ENCODE measurements at places on chromosomes 2 and 18.

GRCh38 chr18:55779691-55780585 lies 191.9 kb upstream of the TCF4 start:
- no peak for DNase-seq

GRCh38 chr2:174693344-174693743 lies 70.9 kb downstream of the CHRNA1 start:
- no peak for DNase-seq

GRCh38 chr2:241976296-241976695 lies 106.8 kb downstream of the RTP5 start:
- DNase-seq: no peak

- DNase-seq: no peak
Measured at GRCh38 chr2:48174503-48174902, 268.2 kb upstream of the FBXO11 start.

DNA sequence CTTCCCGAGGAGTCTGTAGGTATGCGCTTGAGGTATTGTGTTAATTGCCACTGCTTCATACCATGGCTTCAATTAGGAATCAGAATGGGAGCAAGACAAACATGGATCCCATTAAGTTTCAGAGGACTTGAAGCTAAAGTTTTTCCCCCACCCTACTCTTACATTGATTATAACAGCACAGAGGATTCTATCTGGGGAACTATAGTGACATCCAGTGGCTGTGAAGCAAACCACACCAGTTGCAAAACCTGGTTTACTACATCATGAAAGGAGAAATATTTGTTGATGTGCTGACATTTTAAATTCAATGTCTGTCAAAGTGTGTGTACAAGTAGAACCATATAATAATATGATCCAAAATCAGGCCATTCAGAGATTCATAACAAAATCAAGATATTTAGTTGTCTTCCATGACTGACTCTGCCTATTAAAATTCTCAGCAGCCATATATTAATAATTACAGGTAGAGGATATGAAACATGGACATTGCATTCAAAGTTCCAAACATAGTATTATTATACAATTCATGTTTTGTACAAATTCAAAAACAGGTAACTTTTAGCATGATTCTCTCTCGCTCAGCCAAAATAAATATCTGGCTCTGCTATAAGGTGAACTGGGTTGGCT lies 82.9 kb downstream of the GRB14 start:
- no peak for DNase-seq

- DNase-seq: no peak
Measured at GRCh38 chr2:120235681-120236080, 12.5 kb upstream of the TMEM185B start.

DNA sequence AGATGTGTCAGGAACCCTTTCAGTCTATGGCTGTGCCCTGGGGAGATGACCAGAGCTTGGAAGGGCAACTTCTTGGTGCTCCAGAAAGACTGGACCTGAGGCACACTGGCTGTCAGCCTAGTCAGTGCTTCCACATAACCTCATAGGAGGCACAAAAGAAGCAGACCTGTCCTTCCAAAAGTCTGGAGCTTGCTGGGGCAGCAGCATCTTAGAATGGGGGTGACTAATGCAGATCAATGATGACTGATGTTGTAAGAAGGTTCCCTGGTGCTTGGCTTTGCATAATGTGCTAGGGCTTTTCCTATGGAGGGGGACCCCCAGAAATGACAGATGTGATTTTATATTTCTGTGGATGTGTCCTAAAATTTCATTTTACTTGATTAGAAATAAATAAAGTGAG lies 255.7 kb upstream of the THUMPD2 start:
- DNase-seq: no peak

DNA sequence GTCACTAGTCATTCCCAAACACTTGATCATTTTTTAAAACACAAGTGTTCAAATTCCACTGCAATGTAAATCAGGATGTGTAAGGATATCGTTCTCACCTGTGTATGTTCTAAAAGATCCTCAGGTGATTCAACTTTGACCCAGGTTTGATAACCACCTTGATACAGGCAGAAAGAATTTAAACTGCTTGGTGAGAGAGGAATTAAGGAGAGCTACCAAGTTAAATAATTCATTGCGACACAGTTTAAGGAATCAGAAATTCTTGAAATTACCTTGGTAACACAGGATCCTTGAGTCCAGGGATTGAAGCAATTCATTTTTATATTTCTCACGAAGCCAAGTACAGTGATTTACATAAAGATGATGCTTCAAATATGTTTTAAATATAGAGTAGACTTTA lies 80.7 kb upstream of the EHBP1 start:
- no peak for DNase-seq

GRCh38 chr2:24903161-24904103 lies 16.6 kb downstream of the ADCY3 start:
- DNase-seq: no peak

All from mucosa of gallbladder (tissue), 1 donor.